T-helper 22 cell (primary cell): ENCODE measurements at places on chromosomes 1 and 21.

DNA sequence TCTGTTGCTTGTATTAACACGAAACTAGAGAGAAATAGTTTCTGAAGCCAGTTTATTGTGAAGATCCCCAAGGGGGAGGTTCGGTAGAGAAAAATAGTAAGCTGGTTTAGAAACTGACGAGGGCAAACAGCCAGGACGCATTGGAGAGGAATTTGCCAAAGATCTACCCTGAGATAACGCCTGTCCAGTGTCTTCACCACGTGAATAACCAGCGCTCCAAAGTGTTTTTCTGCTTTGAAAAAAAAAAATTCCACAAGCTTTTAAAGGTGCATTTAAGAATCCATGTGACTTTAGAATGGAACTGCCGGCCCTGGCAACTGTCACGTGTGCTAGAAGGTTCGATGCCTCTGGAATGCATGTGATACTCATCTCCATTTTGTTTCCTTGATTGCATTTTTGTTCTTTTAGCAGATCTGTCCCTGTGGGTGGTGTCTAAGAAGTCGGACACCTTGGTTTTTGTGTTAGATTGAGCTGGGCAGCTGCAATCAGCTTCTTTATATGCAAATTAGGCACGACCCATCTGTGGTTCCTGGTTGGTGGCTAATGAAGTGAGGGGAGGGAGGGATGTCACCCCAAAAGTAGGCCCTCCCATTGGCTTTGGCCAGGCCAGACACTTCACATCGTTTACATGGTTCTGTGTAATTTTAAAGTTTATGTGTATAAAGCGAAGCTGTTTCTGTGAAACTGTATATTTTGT, 1.3 kb upstream of the THAP3 start:
- DNase-seq: no peak

- no peak for DNase-seq
Observed at GRCh38 chr1:209029737-209030136, 553.8 kb upstream of the CAMK1G start.

DNA sequence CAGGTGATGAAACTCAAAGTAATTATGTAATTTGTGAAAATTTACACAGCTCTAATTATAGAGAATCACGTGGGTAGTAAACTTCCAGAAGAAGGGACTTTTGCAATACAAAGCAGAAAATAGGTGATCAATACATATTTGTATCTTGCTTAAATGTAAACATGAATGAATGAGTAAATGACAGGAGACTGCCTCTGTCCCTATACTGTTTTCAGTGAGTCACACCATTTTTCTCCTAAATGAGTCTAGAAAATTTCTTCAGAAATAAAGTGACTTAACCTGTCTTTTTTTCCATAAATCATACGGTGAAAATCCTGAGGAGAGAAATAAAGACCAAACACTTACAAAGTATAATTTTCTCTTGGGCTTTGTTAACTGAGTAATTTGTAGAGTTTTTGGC, 11.9 kb downstream of the RAP1A start:
- no peak for DNase-seq

DNA sequence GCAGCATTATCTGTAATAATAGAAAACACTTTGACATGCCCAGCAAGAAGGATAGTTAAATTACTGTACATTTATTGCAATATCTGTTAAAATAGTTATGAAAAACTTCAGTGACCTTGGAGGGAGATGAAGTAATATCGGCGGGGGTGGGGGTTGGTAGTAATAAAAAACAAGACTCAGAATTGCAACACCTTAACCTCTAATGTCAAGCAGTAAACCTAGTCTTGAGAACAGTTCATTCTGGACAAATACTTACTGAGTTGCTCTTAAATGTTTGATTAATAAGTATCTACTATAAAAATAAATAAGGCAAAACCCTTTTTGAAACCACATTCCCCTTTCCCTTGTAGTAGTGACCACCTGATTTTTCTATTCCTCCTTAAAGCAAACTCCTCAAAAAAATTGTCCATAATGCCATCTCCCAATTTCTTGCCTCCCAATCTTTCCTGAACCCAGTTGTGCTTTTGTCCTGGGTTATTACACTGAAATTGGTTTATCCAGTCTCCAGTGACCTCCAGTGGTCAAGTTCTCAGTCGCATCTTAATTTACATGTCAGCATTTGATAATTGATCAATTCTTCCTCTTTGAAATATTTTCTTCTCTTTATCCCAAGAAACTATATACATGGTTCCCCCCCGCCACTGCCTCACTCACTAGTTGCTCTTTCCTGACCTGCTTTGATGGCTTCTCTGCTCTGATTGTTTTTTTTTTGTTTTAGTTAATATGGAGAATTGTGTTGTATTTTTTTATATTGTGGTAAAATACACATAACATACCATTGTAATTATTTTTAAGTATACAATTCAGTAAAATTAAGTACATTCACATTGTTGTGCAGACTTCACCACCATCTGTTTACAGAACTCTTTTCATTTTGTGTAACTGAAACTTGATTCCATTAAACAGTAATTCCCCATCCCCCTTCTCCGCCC, 36.8 kb downstream of the RAP1A start:
- no peak for DNase-seq

- DNase-seq: no peak
Observed at GRCh38 chr1:101728029-101728428, 268.7 kb downstream of the OLFM3 start.

- no peak for DNase-seq
Observed at GRCh38 chr1:25673962-25674806, 57.6 kb downstream of the MAN1C1 start.

GRCh38 chr1:154866257-154867063, 3.6 kb downstream of the KCNN3 start:
- no peak for DNase-seq

GRCh38 chr1:183733715-183734114, 71.2 kb upstream of the RGL1 start:
- no peak for DNase-seq

DNA sequence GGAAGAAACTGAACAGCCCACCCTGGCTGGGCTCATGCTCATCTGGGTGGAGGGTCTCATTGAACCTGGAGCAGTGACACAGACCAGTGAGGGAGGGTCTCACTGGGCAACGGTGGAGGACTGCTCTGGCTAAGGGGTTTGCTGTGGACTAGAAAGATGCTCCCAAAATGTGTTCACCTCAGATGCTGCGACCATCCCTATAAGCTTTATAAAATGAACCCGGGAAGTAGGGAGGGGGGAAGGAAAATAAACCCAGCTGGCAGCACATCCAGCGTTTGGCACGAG, 34.5 kb upstream of the LBR start:
- no peak for DNase-seq

DNA sequence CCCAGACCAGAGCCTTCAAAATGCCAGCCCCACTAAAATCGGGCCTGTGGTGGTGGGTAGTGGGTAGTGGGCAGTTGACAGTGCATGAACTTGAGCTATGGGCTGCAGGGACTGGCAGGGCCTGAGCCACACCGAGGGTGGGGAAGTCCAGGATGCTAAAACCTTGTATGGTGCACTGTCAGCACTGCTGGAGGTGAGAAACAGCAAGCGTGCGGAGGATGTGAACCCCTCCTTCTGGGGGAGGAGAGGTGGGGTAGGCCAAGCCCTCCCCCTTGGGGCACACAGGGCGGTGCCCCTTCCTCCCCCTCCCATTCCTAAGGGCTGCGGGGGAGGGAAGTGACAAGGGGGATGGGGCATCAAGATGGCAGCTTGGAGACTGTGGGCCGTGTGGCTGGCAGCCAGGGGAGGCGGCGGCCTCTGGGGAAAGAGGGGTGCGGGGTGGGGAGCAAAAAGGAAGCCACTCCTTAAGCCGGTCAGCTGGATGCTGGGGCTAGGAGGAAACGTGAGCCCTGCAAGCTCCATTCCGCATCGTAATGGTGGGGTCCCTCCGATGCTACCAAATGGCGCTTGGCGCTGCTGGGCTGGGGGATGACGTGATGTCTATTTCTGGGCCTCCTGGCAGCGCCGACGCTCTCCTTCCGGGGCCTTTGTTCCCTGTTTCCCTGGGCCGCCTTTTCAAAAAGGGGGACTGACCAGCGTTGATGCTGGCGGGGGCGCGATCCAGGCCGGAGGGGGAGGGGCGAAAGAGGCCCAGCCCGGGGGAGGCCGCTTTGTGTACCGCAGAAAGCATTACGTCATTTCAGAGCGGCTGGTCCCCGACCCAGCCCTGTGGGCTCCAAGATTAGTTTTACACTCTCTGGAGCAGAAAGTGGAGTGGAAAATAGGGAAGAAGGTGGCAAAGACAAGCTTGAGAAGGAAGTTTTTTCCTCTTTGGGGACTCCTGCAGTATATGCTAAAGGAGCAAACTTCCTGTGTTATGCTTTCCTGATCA, 809 bp downstream of the SYT11 start:
- peak; percentile 52 for DNase-seq

DNA sequence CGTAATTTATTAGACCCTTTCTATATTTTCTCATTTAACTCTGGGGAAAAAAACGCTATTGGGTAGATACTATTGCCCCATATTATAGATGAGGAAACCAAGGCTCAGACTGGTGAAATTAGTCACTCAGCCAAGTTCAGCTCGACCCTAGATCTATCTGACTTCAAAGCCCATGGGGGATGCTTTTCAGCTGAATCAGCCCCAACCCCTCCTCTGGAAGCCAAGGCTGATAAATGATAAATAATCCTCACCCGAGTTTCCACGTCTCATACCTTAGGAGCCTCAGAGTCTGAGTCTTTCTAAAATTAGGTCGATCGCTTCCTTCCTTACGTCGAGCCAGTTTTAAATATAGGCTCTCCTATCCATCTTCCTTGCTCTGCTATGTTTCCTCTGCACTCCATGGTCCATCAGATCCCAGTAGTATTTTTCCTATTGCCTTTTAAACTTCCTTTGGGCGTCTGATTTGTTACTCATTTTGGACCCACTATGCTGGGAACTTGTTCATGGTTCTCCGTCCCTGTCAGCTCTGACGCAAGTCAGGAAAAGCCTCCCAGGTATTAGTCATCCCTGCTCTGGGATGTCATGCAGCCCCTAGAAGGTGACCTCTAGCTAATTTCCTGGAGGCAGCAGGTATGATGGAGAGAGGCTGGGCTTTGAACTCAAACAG, 122.8 kb downstream of the PLPP3 start:
- DNase-seq: no peak

GRCh38 chr1:246773213-246773641, 49.0 kb downstream of the SCCPDH start:
- DNase-seq: no peak

DNA sequence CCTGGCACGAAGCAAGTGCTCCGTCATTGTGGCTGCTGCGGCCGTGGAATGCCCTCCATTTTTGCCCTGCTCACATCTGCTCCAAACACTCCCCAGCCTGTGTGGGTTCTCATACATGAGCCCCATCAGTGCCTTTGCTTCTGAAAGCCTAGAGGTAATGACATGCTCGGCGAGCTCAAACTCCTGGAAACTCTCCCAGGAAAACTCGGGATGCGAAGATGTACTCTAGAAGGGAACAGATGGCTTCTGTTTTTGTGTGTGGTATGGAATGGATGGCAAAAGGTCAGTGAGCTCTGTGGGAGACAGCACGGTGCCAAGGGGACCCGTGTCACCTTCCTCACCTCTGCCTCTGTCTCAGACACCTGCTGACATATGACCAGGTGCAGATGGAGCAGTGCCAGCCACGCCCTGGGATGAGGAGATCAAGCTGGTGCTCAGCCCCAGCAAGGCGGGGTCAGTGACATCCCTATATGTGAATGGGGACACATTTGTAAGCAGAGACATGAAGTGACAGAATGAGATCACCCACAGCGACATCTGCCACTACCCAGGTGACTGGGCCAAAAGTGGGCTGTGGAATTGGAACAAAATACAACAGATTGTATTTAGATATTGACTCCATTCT, 84.1 kb upstream of the COX20 start:
- no peak for DNase-seq

DNA sequence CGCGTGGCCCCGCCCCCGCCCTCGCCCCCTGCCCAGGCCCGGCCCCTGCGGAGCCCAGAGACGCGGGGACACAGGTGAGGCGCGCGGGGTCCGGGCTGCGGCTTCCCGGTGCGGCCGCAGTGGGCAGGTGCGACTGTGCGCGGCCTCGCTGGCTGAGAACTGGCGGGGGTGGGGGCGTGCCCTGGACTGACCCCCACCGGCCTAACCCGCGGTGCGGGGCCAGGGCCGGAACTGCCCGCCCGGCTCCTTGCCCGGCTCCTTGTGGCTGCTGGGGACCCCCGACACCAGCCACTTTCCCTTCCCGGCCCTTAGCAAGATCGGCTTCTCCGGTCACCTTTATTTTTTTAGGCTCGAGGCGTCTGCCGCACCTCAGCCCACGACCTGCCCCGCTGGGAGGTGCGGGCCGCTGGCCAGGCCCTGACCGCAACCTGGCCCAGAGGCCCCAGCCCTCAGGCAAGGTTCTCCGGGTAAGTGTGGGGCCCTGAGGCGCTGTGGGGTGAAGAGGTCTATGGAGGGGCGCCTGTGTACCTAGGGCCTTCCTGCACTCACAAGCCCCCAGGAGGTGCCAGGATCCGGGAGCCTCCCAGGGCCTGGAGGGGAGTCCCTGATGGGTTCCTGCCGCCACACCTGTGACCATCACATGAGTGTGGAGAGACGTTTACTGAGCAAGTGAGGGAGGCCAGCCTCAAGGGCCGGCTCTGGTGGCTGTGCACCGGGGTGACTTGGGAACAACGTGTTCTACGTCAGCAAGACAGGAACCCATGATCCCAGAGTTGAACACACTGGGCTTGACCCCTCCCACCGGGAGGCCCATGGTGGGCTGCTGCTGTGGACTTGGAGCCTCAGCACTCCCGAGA, at the start of gene SMIM1:
SMIM1 (plus strand) TSS at position 35 of the 857 bp plus-strand sequence. CDS start 2,625 bp downstream, outside the sequence.
- no peak for DNase-seq

DNA sequence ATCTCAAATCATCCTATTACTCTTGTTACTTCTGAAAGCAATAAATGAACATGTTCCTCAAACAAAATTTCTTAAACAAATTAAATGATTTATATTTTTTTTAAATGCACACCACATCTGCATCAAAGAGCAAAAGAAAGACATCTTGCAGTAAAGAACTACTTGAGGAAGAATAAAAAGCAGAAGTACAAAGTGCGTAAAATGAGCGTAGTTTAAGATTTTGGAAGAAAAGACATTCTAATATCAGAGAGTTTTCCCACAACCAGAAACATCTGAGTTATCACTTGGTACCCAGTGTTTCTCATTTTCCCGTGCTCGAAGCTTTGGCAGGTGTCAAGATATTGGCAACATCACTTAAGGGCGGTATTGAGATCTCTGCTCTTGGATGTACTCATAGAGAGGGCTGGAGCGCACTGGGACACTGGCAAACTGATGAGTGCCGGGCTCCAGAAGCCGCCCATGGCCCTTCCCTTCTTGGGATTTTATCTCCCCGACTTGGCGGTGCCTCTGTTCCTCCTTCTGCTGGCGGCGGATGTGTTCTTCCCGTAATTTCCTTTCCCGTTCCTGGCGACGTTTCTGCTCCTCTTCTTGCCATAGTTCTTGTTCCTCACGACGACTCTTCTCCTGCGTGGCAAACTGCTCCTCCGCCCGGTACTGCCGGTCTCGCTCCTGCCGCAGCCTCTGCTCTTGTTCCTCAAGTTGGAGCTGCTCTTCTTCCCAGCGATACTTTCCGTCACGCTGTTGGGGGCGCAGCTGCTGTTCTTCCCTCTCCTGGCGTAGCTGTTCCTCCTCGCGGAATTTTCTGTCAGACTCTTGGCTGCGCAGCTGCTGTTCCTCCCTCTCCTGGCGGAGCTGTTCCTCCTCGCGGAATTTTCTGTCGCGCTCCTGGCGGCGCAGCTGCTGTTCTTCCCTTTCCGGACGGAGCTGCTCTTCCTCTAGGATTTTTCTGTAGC, 7.9 kb downstream of the TCHH start:
- no peak for DNase-seq

- DNase-seq: no peak
Observed at GRCh38 chr1:170355267-170355801, 176.6 kb upstream of the GORAB start.

- peak; percentile 74 for DNase-seq
Observed at GRCh38 chr1:206581571-206581981, 30.7 kb downstream of the EIF2D start.
